Spleen (tissue), 13 donors: ENCODE measurements at places on chromosomes 13 and 19. TPM values are rescaled to one million over a fixed set of nuclear protein-coding genes. Genes with fewer than 3 reads are reported as not detected.

The GIPR gene
- 5.9 TPM for total RNA-seq

The ERFL gene
- total RNA-seq = 2.3 TPM

The ZNF132 gene
- total RNA-seq = 10.0 TPM

The EXOC3L2 gene
- 11.4 TPM for total RNA-seq

The TMC4 gene
- not detected for total RNA-seq

The CNFN gene
- total RNA-seq = 2.6 TPM

The FCGBP gene
- 9.0 TPM for total RNA-seq

The ELSPBP1 gene
- total RNA-seq = not detected

- no peaks in the 10 kb centered on the region for H3K27me3 ChIP-seq
- H3K36me3 ChIP-seq = no peaks in the 10 kb centered on the region
- no peak for DNase-seq
- H3K4me3 ChIP-seq = no peak overlapping the region
- peaks cover 9% of the 10 kb centered on the region for H3K4me1 ChIP-seq
- no peak overlapping the region for H3K27ac ChIP-seq
Observed at GRCh38 chr19:38547421-38547820, 70.3 kb downstream of the MAP4K1 start.

DNA sequence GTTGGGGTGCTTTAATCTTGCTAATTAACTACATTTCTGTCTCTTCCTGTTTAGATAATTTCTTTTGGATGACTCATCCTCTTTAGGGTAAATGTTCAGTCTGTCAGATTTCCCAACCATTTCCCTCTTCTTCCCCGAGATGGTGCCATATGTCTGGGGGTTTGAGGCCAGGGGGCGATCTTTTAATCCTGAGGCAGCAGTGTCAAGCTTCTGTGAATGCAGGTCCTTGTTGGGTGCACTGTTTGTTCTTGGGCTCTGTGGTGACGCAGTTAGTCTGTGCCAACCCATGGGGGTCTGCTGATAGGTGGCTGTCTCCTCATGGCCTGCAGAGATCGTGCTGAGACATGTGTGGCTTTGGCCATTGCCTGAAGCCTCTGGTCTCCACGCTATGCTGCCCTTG lies 420.4 kb downstream of the NDFIP2 start:
- H3K4me3 ChIP-seq = no peak overlapping the region
- no peaks in the 10 kb centered on the region for H3K36me3 ChIP-seq
- no peak for DNase-seq
- no peaks in the 10 kb centered on the region for H3K27me3 ChIP-seq

DNA sequence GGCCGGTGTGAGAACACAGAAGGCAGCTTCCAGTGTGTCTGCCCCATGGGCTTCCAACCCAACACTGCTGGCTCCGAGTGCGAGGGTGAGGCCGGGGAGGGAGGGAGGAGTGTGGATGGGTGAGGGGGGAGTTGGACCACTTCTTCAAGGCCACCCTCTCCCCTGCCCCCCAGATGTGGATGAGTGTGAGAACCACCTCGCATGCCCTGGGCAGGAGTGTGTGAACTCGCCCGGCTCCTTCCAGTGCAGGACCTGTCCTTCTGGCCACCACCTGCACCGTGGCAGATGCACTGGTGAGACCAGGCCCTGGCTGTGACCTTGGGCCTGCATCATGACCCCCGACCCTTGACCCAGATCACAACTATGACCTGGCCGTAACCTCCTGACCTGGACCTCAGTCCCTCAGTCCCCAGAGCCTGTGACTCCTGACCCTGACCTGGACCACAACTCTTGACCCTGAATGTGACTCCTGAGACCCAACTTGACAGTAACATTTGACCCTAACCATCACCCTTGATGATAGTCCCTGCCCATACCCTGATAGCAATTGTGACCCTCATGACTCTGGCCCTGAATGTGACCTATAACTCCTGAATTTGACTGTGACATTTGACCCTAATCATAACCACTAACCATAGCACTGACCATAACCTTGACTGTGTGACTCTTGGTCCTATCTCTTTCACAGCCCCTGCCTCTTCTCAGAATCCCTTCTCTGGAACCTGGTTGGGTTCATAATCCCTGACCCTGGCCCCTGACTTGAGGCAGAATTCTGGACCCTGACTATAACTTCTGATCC lies 10.9 kb downstream of the LTBP4 start:
- H3K4me1 ChIP-seq = peaks cover 13% of the 10 kb centered on the region
- no peaks in the 10 kb centered on the region for H3K36me3 ChIP-seq
- H3K27ac ChIP-seq = no peak overlapping the region
- DNase-seq = peak; percentile 81

DNA sequence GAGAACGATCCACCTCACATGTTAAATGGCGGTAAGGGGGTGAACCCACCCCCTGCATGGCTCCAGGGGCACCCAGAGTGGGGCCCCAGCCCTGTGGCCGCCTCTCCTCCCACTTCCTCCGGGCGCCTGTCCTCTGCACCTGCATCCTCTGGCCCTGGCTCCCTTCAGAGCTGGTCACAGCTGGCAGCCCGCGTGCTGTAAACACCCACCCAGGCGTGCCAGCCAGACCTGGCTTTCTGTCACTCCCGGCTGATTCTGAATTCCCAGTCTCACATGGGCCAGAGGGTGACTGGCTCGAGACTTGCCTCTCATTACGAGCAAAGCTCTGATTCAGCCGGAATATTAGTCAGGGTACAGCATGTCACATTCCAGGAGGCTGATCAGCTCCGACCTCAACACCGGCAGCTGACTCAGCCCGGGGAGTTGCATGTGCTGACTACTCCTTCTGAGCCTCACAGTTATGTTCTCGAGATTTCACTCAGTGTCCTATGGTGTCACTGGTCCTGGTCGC lies 75.1 kb downstream of the GNG7 start:
- DNase-seq = peak; percentile 95
- no peaks in the 10 kb centered on the region for H3K36me3 ChIP-seq
- no peak overlapping the region for H3K4me3 ChIP-seq
- H3K4me1 ChIP-seq = peaks cover 65% of the 10 kb centered on the region

- H3K4me3 ChIP-seq = no peak overlapping the region
- H3K36me3 ChIP-seq = peaks cover 39% of the 10 kb centered on the region
- H3K4me1 ChIP-seq = peaks cover 56% of the 10 kb centered on the region
- no peak for DNase-seq
- H3K27me3 ChIP-seq = no peaks in the 10 kb centered on the region
- no peak overlapping the region for H3K27ac ChIP-seq
Observed at GRCh38 chr19:7993560-7993959, 11.9 kb downstream of the ELAVL1 start.

GRCh38 chr13:73358606-73359095 lies 299.8 kb downstream of the KLF5 start:
- no peaks in the 10 kb centered on the region for H3K4me1 ChIP-seq
- H3K36me3 ChIP-seq = no peaks in the 10 kb centered on the region
- DNase-seq = no peak

- H3K27me3 ChIP-seq = no peaks in the 10 kb centered on the region
- H3K4me1 ChIP-seq = no peaks in the 10 kb centered on the region
- no peak overlapping the region for H3K27ac ChIP-seq
- no peak overlapping the region for H3K4me3 ChIP-seq
Observed at GRCh38 chr13:74226791-74227475, 92.7 kb upstream of the KLF12 start.

- no peaks in the 10 kb centered on the region for H3K4me1 ChIP-seq
- H3K4me3 ChIP-seq = no peak overlapping the region
- no peak for DNase-seq
- H3K27me3 ChIP-seq = no peaks in the 10 kb centered on the region
- H3K36me3 ChIP-seq = no peaks in the 10 kb centered on the region
Observed at GRCh38 chr13:36848199-36848982, 29.4 kb downstream of the RFXAP start.

- H3K27ac ChIP-seq = no peak overlapping the region
- peaks cover 6% of the 10 kb centered on the region for H3K27me3 ChIP-seq
- no peaks in the 10 kb centered on the region for H3K36me3 ChIP-seq
- no peak overlapping the region for H3K4me3 ChIP-seq
- no peak for DNase-seq
- H3K4me1 ChIP-seq = no peaks in the 10 kb centered on the region
Observed at GRCh38 chr13:102441085-102441484, 39.2 kb upstream of the FGF14 start.

GRCh38 chr13:33334831-33335230 lies 49.3 kb upstream of the STARD13 start:
- DNase-seq = no peak
- no peaks in the 10 kb centered on the region for H3K27me3 ChIP-seq
- no peaks in the 10 kb centered on the region for H3K36me3 ChIP-seq
- no peak overlapping the region for H3K4me3 ChIP-seq

- no peaks in the 10 kb centered on the region for H3K27me3 ChIP-seq
- H3K4me1 ChIP-seq = no peaks in the 10 kb centered on the region
- no peak overlapping the region for H3K4me3 ChIP-seq
- H3K27ac ChIP-seq = no peak overlapping the region
- H3K36me3 ChIP-seq = no peaks in the 10 kb centered on the region
Observed at GRCh38 chr19:30064348-30064699, 122.3 kb downstream of the URI1 start.

DNA sequence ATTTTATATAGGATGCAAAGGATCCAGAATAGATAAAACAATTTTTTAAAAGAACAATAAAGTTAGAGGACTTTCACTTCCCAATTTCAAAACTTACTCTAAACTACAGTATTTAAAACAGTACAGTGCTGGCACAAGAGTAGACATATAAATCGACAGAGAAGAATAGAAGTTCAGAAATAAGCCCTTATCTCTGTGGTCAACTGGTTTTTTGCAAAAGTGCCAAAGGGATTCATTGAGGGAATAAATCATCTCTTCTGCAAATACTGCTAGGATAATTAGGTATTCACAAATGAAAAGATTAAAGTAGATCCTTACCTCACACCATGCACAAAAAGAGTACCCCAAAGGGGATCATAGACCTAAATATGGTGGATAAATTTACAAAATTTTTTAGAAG lies 431.0 kb upstream of the HTR2A start:
- H3K27me3 ChIP-seq = no peaks in the 10 kb centered on the region
- no peaks in the 10 kb centered on the region for H3K36me3 ChIP-seq
- no peak overlapping the region for H3K27ac ChIP-seq
- no peak overlapping the region for H3K4me3 ChIP-seq

- H3K4me1 ChIP-seq = peaks cover 4% of the 10 kb centered on the region
- H3K4me3 ChIP-seq = no peak overlapping the region
- DNase-seq = no peak
- no peak overlapping the region for H3K27ac ChIP-seq
Observed at GRCh38 chr19:9877780-9878510, 42.8 kb downstream of the PIN1 start.

DNA sequence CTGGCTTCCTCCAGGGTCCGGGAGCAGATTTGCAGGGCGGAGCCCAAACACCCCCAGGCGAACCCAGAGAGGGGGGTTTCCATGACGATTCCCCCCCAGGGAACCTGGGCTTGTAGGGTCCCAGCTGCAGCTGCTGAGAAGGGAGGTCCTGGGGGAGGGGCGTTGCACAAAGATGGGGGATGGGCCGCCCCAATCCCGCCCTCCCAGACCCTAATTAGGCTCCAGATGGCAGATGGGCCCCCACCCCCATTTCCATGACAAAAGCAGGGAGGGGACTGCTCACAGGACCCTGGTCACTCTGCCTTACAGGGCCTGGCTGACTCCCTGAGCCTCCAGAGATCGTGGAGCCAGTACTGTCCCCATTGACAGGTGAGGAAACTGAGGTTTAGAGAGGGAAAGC lies 15.2 kb downstream of the ELAVL3 start:
- DNase-seq = no peak
- H3K4me1 ChIP-seq = no peaks in the 10 kb centered on the region
- no peaks in the 10 kb centered on the region for H3K36me3 ChIP-seq

GRCh38 chr19:3266792-3267514 lies 42.5 kb downstream of the CELF5 start:
- no peaks in the 10 kb centered on the region for H3K4me1 ChIP-seq
- H3K27me3 ChIP-seq = peaks cover 35% of the 10 kb centered on the region
- no peak overlapping the region for H3K27ac ChIP-seq

DNA sequence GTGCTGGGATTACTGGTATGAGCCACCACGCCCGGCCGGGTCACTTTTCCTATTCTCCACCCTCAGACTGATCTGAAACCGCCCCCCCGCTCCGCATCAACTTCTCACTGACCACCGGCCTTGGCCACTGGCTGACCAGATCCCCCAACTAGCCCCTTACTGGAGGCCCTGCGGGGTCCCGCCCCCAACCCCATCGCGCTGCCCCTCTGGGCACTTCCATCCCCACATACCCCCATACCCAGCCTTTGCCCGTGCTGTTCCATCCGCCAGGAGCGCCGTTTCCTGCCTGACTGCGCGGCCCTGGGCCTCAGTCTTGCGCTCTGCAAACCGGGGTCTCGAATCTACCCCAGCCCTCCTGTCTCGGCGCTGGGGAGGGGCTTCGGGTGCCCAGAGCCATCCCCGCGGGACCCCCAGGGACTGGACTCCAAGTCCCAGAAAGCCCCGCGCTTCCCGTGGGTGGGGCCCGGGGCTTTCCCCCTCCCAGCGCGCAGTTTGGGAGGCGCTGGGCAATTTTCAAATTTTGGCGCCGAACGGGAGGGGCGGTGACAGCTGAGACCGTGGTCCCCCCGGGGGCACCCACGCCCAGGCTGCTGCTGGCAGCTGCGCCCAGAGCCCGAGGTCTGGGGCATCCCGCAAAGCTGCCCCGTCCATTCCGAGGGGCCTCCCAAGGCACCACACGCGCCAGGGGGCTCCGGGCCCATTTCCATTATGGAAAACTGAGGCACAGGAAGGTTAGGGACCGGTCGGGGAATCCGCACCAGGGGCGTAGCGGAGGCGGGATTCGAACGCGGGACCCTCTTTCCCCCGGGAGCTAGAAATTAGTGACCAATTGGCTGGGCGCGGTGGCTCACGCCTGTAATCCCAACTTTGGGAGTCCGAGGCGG lies 5.2 kb upstream of the LMNB2 start:
- H3K36me3 ChIP-seq = no peaks in the 10 kb centered on the region
- H3K27me3 ChIP-seq = no peaks in the 10 kb centered on the region
- peak overlapping the region; percentile 21 for H3K27ac ChIP-seq
- peak; percentile 85 for DNase-seq
- H3K4me1 ChIP-seq = peaks cover 31% of the 10 kb centered on the region
- peak overlapping the region; percentile 63 for H3K4me3 ChIP-seq

DNA sequence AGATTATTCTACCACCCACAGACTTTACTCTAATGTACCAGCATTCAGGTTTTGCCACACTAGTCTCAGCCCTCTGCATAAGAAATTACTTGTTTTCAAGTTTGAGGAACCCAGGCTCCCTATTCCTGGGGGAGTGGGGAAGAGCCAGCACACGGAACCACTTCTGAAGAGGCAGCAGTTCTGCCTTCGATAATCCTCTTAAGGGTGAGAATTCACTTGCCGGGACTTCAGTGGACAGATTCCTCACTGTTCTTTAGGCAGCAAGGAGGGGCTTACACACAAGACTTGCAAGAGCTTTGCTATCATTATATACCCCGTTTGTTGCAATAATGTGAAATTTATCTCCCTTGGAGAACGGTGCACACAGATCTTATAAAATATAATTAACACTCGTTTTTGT lies 133.1 kb downstream of the ABCC4 start:
- DNase-seq = no peak
- no peak overlapping the region for H3K27ac ChIP-seq
- no peaks in the 10 kb centered on the region for H3K4me1 ChIP-seq
- H3K36me3 ChIP-seq = peaks cover 38% of the 10 kb centered on the region
- H3K4me3 ChIP-seq = no peak overlapping the region
